ENCODE measurements at places on chromosomes 6 and 20.

DNA sequence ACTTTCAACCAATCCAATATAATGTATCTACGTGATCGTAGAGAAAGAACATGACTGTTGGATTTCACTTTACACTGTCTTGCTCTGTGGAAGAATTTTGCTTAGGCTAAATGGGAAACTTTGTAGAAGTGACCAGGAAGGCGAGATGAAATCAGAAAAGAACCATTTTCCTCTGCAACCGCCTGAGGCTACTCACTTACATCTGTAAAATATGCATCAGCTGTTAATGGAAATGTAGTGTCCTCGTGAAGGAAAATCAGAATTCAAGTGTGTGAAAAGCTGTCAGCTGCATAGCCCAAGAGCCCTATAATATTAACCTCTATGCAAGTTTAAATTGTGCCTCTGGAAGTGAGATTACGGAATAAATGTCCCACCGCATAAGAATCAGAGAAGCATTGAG is 277.9 kb downstream of the C6orf118 start:
- DNase-seq: no peak

GRCh38 chr6:108353853-108354252 is 59.0 kb downstream of the AFG1L start:
- no peak for DNase-seq

DNA sequence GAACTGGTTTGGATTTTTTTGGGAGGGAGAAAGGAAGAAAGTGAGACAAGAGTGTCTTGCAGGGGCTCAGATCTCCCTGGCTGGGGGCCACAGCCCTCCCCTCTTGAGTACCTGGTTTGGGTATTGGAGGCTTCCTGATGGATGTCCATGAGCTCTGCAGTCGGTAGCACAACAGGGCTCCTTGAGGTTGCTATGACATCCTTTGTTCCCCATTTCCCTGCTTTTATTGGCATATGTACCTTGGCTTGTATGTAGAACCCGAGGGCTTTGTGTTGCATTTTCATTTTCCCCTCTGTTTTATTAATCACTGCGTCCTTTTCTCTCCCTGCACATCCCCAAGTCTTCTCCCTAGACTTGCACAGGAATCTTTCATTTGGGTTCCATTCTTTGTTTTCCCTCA is 355.5 kb upstream of the TSHZ2 start:
- no peak for DNase-seq

GRCh38 chr20:25188218-25188617 is 7.3 kb upstream of the ENTPD6 start:
- no peak for DNase-seq

DNA sequence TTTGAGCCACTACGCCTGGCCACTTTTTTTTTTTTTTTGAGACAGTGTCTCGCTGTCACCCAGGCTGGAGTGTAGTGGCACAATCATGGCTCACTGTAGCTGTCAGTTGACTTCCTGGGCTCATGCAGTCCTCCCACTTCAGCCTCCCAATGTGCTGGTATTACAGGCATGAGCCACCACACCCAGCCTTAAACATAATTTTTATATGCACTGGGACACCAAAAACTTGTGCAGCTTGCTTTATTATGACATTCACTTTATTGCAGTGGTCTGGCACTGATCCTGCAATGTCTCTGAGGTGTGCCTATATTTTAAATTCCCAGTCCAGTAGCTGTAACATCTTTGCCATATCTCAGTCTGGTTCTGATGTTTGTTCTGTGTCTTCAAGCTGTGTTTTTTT is 34.7 kb downstream of the KAT14 start:
- no peak for DNase-seq

DNA sequence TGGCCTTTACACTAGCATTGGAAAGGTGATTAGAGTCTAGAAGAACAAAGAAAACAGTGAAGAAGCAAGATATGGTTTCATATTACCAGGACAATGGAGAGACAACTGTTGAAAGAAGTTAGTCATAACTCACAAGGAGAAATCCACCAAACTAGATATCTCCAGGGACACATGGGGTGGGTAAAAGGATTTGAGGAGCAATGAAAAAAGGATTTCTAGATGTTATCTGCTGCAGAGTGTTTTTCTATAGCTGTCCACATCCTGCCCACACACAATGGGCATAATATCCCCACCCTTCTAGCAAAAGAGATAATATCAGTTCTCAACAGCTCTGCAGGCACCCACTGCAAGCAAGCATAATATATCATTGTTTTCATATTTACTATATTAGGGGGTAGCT is 303.1 kb downstream of the HAO1 start:
- DNase-seq: no peak

- no peak for DNase-seq
These were observed 12.2 kb upstream of the BRPF3 start for GRCh38 chr6:36184311-36184710.

GRCh38 chr6:7414811-7415210 is 25.2 kb downstream of the RIOK1 start:
- no peak for DNase-seq

GRCh38 chr6:52536424-52536916 is 40.4 kb downstream of the TRAM2 start:
- DNase-seq: no peak

DNA sequence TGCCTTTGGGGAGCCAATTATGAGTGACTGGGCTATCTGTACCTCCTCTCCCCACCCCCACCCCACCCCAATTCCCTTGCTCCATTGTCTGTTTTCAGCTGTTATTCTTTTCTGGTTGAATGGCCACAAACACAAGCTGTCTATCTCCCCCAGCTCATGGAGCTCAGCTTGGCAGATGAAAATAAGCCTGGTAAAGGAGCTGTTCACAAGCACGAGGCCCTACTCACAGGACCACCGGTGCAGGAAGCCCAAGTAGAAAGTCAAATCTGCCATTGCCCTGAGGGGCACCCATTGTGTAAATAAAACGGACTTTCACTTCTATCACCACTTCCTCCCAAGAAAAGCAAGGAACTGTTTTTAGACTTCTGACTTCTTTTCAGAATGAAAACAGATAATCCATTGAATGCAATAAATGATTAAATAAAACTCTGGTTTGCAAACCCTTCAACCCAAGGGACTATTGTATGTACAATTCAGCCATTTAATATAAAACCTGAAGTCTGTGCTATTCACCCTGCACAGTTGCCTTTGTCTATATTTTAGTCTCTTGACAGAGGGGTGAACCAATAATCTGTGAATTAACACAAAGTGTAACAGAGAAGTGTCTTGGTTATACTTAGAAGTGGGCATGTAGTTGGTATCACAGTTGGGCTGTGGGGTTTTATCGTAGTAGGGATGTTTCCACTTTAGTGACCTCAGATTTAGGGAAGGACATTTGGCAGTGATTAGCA is 27.7 kb downstream of the RIPOR2 start:
- no peak for DNase-seq

DNA sequence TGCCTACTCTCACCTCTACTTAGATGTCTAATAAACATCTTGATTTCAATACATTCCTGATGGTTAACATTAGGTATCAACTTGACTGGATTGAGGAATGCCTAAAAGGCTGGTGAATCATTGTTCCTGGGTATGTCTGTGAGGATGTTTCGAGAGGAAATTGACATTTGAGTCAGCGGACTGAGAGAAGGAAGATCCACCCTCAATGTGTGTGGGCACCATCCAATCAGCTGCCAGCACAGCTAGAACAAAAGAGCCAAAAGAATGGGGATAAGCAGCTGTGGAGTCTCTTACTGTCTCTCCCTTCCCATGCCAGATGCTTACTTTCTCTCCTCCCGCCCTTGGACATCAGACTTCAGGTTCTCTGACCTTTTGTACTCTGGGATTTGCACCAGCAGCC is 128.6 kb upstream of the HS3ST5 start:
- peak; percentile 3 for DNase-seq

DNA sequence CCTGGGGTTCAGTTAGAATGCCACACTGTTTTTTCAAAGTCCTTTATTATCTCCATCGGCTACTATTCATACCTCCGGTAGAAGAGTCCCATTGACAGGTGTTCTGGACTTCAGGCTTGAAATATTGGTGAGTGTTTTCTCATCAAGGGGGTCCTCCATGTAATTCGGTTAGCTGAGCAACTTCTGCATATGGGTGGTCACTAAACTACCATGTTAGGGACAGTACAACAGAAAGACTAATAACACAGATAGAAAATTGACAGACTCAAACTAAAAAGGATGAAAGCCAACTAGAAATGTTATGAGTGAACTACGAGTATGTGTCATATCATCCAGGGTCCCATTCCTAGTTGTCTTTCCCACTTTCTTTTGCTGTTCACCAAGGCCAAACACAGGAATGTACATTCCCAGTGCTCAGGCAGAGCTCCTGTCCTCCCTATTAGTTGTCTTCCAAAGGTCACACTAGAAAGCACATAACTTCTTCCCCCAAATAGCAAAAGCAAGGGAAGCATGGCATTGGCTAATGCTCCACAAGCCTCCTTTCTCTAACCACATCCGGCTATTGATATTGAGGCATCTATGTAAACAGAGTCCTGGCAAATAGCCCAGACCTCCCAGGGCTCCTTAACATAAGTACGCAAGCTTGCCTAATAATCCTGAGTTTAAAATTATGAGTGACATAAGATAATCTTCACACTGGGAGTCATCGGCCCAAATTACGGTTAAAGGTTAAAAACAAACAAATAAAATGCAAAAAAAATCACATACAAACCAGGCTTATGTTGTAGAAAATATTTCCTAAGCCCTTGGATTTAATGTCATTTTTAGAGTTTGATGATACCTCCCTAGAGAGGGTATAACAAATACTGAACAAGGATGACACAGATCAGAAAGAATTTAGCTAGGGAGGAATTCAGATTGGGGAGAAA is 13.2 kb downstream of the CCN2 start:
- no peak for DNase-seq

DNA sequence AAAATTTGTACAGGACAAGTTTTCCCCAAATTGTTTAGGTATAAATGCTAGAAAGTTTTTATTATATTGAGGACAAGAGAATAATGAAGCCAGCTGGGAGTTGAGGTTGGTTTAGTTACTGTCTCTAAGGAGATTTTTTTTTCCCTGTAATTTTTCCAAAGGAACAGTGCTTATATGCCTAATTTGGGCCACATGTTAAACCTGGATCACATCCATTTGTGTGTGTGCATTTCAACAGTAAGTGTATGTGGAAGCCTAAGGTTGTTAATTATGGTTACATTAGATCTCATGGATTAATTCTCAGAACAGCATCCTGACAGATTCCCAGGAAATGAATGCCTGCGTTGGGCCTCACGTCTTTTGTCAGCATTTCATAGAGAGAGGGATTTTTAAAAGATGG is 4.5 kb downstream of the IGF2R start:
- no peak for DNase-seq

DNA sequence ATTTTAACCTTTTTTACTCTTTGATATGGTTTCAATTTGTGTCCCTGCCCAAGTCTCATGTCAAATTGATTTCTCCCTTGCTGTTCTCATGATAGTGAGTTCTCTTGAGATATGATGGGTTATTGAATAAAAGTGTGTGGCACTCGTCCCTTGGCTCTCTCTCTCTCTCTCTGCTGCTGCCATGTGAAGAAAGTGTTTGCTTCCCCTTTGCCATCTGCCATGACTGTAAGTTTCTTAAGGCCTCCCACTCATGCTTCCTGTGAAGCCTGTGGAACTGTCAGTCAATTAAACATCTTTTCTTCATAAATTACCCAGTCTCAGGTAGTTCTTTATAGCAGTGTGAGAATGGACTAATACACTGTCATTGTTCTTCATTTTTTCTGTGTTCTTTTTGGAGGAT is 48.5 kb downstream of the LIN28B start:
- DNase-seq: no peak

DNA sequence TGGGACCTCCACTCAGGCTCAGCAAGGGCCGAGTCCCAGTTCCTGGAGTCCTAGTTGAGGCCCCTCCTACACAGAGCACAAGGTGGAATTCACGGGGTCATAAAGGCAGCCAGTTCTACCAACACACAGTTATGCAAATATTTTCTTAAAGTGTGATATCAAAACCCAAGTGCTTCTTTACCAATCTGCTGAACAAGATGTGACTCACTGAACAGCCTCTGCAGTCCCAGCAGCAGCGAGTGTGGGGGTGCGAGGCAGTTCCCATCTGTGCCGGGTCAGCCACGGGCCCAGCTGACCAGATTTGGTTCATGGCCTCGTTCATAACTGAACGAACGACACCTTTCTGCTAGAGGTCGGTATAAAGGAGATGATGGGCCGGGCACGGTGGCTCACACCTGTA is 4.5 kb upstream of the TCEA2 start:
- DNase-seq: no peak

DNA sequence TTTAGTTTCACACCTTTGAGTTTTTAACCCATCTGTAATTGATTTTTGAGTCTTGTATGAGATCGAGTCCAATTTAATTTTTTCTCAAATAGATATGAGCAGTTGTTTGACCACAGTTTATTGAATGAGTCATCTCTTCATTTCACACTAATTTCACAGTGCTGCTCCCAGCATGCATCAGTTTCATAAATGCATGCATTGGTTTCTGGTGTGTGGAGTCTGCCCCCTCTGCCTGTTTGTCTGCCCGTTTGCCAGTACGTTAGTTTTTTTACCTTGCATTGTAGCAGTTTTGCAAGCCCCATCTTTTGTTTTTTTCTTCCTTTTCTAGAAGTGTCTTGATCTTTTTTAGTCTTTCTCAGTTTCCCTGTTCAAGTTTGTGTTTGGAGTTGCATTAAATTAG is 11.9 kb downstream of the SLX4IP start:
- DNase-seq: no peak

- no peak for DNase-seq
These were observed 33.0 kb downstream of the RRBP1 start for GRCh38 chr20:17648791-17649730.

DNA sequence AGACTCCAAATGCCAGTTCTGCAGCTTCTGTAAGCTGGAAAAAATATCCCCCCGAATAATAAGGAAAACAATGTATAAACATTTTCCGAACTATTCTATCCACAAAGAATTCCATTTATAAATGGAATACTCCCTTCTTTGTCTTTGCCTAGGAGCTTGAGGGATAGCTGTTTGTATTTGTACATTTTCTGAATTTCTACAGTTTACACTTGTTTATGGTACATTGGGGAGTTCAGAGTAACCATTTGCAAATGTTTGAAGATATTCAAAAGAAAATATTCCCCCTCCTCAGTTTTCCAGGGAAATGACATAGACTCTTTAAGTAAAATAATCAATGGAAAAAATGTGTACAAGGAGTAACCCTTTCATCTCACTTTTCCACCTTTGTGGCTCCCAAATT is 149.6 kb downstream of the SOBP start:
- no peak for DNase-seq

- DNase-seq: no peak
These were observed 332.3 kb downstream of the PTPRT start for GRCh38 chr20:42857446-42857845.

DNA sequence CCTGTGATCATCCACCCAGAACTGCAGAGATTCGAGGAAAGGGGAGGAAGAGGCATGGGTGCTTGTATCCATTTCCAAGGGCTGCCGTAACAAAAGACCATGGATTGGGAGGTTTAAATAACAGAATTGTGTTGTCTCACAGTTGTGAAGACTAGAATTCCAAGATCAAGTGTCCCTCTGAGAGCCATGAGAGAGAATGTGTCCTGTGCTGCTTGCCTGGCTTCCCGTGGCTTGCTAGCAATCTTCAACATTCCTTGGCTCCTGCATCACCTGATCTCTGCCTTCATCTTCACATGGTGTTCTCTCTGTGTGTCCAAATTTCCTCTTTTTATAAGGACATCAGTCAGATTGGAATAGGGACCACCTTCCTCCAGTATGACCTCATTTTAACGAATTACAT is 69.8 kb downstream of the CDC40 start:
- DNase-seq: no peak

Data from NT2/D1 (cell line).